Astrocyte of the hippocampus (primary cell): ENCODE measurements at places on chromosomes 2 and 18.

GRCh38 chr18:10442551-10442971, 11.9 kb upstream of the APCDD1 start:
- no peak for DNase-seq

GRCh38 chr18:79871481-79872091, 73.8 kb downstream of the KCNG2 start:
- no peak for DNase-seq

- DNase-seq = no peak
These were observed 76.6 kb downstream of the GALNT1 start for GRCh38 chr18:35658112-35658511.

DNA sequence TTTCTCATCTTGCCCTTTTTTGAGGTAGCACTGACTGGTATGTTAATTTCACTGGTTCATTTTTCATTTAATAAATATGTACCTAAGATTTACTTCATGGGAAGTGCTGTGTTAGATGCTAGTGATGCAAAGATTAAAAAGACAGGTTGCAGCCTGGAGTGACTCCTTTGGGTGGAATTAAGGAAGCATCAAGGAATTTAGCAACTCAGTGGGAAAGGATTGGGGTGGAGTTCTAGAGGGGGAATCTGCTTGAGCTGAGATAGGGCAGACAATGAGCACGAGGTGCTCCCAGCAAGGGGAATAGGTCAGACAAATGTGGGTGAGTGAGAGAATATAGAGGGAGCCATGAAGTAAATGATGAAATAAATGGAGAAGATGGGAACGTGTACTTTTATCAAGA, 57.0 kb downstream of the LYPD6 start:
- DNase-seq = no peak

DNA sequence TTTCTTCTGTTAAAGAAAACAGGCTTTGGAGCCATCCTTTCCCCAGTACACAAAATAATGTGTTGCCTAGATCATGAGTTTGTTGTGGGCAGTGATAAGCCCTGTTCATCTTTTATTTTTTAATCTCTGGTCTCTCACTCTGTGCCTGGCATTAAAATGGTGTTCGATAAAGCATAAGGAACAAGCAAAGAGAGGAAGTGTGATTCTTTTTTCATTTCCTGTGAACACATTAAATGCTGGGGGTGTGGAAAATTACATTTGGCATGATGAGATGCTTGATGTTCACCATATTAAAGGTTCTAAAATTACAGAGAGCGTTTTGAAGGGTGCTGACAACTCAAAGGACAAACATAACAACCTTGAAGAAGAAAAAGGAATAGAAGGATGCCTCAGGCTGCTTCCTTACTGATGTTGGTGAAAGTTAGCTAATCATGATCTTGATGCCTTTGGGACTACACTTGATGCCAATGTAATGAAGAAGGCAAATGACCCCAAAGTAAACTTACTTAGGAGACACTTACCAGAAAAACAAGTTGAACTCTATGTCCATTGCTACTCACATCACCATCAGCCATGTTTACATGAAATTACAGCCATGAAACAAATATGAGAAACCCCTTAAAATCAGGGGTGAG, 33.0 kb downstream of the TMEFF2 start:
- DNase-seq = no peak

- DNase-seq = no peak
These were observed 466.4 kb upstream of the CWC22 start for GRCh38 chr2:180473456-180473855.

GRCh38 chr18:8247700-8248099, 361.5 kb upstream of the RAB12 start:
- DNase-seq = no peak

DNA sequence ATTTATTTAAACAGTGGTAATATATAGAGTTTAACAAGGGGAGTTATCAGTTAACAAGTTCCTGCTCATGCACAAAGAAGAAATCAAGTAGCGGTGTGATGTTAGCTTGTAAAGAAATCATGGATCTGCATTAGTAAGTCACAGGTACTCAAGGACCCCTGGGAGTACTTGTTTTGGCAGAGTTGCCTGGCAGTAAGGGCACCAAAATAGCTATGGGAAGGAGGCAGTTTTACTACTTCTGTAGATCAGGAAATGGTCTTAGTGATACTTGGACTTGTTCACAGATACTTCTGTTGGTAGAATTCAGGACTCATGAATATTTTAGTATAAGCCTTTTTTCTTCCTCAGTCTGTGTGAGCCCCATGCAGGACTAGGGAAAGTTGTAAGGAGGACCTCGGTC, 107.3 kb upstream of the IL1R2 start:
- DNase-seq = no peak
